ENCODE measurements at places on chromosomes 6 and 20. TPM values are rescaled to one million over a fixed set of nuclear protein-coding genes. Genes with fewer than 3 reads are reported as not detected.

Gene B3GALT4
- total RNA-seq, result 3.8 TPM

Gene FNDC11
- under 0.01 TPM for total RNA-seq

Gene GNAS
- total RNA-seq, result 366 TPM

Gene LIN28B
- not detected for total RNA-seq

Gene ID1
- 56.3 TPM for total RNA-seq

Gene GSTA2
- not detected for total RNA-seq

Gene LAMA5
- total RNA-seq, result 2.2 TPM

Gene GRM1
- total RNA-seq, result under 0.01 TPM

Gene HFE
- total RNA-seq, result 15.9 TPM

Gene OTOR
- not detected for total RNA-seq

Gene KIF6
- 1.4 TPM for total RNA-seq

Gene RAET1L
- not detected for total RNA-seq

Gene NKAPL
- total RNA-seq, result 1.2 TPM

Gene FOXQ1
- 2.5 TPM for total RNA-seq

Gene SLC22A7
- not detected for total RNA-seq

Gene ZC3H12D
- total RNA-seq, result under 0.01 TPM

Gene TNNC2
- 0.29 TPM for total RNA-seq

Gene HLA-DRB1
- 1.1 TPM for total RNA-seq

Gene CLPSL2
- total RNA-seq, result not detected

Gene SLC32A1
- not detected for total RNA-seq

Gene TBXT
- total RNA-seq, result not detected

Gene TMC2
- total RNA-seq, result not detected

Gene ASF1A
- 16.2 TPM for total RNA-seq

Gene RBBP8NL
- not detected for total RNA-seq

Gene ENPP5
- total RNA-seq, result 5.3 TPM

Gene PPP1R16B
- total RNA-seq, result not detected

Gene TRIM40
- not detected for total RNA-seq

Gene TMEM244
- not detected for total RNA-seq

Gene SLC35D3
- total RNA-seq, result not detected

Gene TSBP1
- total RNA-seq, result not detected

Gene ADGRF4
- under 0.01 TPM for total RNA-seq

Gene ATP6V1G2
- total RNA-seq, result 2.2 TPM

Gene ID4
- total RNA-seq, result 29.7 TPM

Gene MROH8
- total RNA-seq, result 1.8 TPM

Gene TCP11
- 0.72 TPM for total RNA-seq

Gene SLC29A1
- 10.0 TPM for total RNA-seq

Gene PROKR2
- total RNA-seq, result not detected

Gene ABHD16B
- total RNA-seq, result not detected

Gene GABRR2
- total RNA-seq, result not detected

Gene GLP1R
- not detected for total RNA-seq

Gene VWA7
- 0.29 TPM for total RNA-seq

Gene FAM209A
- not detected for total RNA-seq

Gene TP53TG5
- total RNA-seq, result not detected

Gene CLPSL1
- total RNA-seq, result not detected

Gene OLIG3
- total RNA-seq, result not detected

Gene CAGE1
- under 0.01 TPM for total RNA-seq

Gene CARMIL1
- total RNA-seq, result 25.7 TPM

Gene HLA-DPA1
- 30.4 TPM for total RNA-seq

Measured in osteoblast (primary cell).